ENCODE measurements at places on chromosomes 6 and 20.

- peak; percentile 47 for DNase-seq
Measured at GRCh38 chr6:116397914-116398313, 27.2 kb downstream of the DSE start.

GRCh38 chr6:49698478-49698877 lies 14.9 kb downstream of the CRISP2 start:
- DNase-seq, result no peak

DNA sequence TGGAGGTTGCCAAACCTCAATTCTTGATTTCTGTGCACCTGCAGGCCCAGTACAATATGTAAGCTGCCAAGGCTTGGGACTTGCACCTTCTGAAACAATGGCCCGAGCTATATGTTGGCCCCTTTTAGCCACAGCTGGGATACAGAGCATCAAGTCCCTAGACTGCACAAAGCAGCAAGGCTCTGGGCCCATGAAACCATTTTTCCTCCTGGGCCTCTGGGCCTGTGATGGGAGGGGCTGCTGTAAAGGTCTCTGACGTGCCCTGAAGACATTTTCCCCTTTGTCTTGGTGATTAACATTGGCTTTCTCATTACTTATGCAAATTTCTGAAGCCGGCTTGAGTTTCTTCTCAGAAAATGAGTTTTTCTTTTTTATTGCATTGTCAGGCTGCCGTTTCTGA lies 40.5 kb upstream of the SLC35F1 start:
- DNase-seq, result no peak

DNA sequence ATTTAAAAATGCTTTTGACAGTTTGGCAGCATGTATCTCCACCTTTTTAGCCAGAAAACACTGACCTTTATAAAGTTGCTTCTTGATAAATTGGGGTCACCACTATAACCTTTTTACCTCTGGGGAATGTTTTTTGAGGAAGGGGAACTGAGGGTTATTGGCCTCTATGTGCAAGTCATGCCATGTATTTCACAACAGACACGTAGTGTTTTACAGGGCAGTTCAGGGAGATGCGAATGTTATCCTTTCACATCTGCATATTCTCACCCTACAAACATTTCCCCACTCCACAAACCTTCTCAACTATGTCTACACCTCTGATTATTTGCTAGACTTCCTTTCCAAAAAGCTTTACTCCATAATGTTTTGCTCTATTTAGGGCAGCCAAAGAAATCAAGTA lies 17.0 kb upstream of the SLA2 start:
- DNase-seq, result no peak

DNA sequence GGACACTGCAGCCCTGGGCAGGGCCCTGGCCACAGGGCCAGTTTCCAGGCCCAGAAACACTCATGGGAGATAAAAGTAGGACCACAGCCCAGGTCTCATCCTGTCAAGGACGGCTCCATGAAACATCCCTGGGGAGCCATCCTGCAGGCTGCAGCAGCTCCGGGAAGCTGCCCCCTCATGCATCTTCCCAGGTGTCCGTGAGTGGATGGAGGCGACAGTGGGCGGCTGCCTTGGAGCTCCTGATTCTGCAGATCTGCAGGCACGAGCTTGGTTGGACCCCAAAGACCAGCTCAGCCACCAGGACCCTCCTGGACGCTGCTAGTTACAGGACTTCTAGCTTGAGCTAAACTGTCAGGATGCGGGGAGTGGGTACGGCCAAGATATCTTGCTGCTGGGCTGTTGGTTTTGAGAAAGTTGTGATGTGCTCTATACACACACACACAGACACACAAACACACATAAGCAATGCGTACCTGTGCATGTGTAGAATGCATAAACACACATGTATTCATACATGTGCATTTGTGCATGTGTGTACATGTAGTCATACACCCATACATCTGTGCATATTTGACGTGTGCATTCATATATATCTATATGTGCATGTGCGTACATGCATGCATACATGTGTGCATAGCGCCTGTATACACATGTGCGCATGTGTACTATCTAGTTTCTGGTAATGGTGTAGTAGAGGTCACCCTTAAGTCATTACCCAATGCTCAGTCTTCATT lies 297.8 kb downstream of the TAF4 start:
- no peak for DNase-seq

GRCh38 chr6:157596461-157596860 lies 215.5 kb downstream of the ZDHHC14 start:
- no peak for DNase-seq

GRCh38 chr6:130390890-130391289 lies 25.1 kb downstream of the TMEM200A start:
- DNase-seq, result no peak

- DNase-seq, result no peak
Measured at GRCh38 chr6:87791485-87791884, 89.5 kb upstream of the AKIRIN2 start.

GRCh38 chr20:48387675-48388074 lies 440.1 kb downstream of the PREX1 start:
- DNase-seq, result peak; percentile 13

DNA sequence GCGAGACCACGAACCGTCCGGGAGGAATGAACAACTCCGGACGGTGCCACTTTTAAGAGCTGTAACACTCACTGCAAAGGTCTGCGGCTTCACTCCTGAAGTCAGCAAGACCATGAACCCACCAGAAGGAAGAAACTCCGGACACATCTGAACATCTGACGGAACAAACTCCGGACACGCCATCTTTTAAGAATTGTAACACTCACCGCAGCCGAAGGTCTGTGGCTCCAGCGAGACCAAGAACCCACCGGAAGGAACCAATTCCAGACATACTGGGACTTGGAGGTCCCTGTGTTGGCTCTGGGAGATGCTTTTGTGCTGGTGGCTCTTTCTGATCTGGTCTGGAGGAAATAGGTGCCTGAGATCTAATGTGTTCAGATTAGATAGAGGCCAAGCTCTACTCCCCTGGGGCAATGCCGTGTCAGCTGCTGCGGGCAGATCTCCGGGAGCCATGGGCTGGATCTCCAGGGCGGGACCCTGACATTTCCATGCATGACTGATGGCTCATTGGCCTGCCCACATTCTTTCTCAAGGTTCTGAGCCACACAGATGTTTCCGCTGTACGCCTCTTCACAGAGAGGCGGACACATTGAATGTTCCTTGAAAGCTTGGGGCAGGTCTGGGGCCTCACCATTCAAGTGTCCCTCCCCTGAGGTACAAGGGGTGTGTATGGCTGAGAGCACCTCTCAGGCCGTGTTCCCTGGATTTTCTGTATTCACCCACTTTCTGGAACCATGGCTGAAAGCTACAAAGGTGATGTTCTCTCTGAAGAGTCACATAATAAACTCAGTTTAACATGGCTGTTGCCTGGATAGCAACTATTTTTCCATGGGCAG lies 29.3 kb downstream of the GMPR start:
- no peak for DNase-seq

GRCh38 chr6:144894240-144894639 lies 609.1 kb downstream of the UTRN start:
- no peak for DNase-seq

- peak; percentile 24 for DNase-seq
Measured at GRCh38 chr6:159728531-159728964, 1.2 kb downstream of the WTAP start.

- no peak for DNase-seq
Measured at GRCh38 chr20:35629427-35630145, 14.0 kb downstream of the SPAG4 start.

- no peak for DNase-seq
Measured at GRCh38 chr20:63951398-63952209, 4.6 kb downstream of the UCKL1 start.

GRCh38 chr6:40440053-40440452 lies 147.1 kb downstream of the LRFN2 start:
- no peak for DNase-seq

DNA sequence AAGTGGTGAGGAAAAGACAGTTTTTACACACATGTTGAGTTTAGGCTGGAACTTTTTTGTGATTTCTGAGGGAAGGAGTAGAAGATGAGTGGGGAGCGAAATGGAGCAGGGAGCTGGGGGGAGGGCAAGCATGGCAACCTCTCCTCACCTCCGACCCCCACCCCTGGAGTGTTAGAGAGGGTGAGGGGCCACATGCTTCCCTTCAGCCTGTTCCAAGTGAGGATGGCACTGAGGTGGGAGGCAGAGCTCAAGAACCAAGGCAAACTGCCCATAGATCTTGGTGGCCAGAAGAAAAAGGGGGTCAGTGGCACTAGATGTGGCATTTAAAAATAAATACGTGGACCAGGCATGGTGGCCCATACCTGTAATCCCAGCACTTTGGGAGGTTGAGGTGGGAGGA lies 4.8 kb downstream of the TTBK1 start:
- DNase-seq, result no peak

DNA sequence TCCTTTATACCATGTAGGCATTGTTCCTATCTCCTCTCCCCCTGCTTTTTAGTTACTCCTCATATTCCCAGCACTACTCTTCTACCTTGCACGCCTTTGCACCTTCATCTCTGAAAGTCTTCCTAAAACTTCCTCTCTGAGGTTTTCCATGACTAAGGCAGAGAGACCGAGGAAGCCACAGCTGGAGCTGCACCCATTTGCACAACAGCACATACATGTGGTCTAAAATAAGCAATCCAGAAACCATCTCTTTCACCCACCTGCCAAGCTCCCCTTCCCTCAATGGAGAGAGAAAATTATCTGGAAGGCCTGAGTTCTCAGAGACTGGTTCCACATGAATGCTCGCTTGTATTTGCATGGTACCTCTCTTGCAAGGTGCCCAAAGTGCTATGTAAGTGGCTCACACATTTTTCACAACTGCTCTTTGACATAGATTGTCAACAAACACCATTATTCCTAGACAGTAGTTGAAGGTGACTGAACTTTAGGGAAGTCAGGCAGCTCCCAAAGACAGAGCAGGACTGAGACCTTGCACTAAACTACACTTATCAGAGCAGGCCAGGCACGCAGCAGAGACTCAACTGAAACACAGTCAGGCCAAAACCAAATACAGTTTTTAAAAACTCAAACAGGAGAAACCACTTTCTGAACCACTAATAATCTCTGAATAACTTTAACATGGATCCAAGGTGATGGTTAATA lies 313.2 kb downstream of the TFAP2A start:
- DNase-seq, result peak; percentile 5

DNA sequence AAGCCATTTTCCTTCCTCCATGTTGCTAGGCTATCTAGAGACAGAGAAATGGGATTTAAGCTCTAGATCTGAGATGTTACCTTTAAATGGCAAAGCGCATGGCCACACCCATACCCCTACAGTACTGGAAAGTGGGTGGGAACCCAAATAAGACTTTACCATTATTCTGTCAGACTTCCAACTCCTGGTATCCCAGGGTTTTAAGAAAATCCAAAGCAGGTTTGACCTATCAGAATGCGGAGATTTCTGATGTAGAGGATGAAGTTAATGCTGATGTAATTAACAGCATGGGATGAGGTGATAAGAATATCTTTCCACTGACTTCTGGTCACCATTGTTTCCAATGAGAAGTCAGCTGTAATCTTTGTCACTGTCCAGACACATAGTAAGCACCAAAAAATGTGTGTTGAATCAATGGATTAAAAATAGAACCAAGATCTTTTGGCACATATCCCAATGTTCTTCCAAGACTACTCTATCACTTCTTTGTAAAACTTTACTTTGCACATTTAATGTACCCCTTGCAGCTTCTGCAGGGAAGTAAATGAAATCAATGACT lies 140.8 kb upstream of the INSM1 start:
- DNase-seq, result peak; percentile 9

DNA sequence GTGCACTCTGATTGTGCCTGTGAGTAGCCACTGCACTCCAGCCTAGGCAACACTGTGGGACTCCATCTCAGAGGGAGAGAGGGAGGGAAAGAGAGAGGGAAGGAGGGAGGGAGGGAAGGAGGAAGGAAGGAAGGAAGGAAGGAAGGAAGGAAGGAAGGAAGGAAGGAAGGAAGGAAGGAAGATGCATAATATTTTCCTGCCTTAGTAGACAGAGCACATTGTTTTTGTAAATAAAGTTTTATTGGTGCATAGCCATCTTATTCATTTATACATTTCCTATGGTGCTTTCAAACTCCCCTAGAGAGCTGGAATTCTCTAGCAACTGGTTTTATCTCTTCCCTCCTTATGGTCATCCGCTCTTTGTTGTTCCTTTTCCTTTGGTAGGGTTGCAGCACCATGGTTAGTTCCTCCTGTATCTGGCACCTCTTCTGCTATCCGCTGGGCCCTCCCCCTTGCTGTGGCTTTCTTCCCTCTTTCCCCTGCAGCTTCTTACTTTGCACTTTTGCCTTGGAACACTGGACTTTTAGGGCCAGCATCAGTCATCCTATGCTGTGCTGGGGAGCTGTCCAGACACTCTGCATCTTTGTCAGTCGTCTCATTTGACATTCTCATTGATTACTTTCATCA lies 20.2 kb downstream of the GPR6 start:
- DNase-seq, result peak; percentile 8

- no peak for DNase-seq
Measured at GRCh38 chr6:134609716-134610261, 291.9 kb upstream of the SGK1 start.

DNA sequence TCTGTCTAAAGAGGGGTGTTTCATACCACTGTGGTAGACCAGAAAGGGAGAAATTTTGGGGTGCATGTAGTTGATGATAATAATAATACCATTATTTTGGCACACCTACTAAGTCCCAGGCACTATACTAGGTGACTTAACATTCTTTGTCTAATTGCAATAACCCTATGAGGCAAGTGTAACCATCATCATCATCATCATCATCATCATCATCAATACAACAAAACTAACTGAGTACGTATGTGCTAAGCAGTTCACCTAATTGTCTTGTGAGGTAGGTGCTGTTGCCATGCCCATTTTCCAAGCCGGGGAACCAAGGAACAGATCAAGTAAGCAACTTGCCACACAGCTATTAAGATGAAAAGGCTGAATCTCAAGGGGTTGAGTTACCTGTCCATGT lies 2.6 kb upstream of the PACSIN1 start:
- DNase-seq, result no peak
